Stimulated activated CD8-positive, alpha-beta memory T cell treated with anti-CD3 and anti-CD28 coated beads, Interleukin-4, amount 100 ng/mL, for 4 hours (primary cell): ENCODE measurements at places on chromosomes 2 and 18.

GRCh38 chr2:128280158-128280871 lies 38.4 kb downstream of the HS6ST1 start:
- DNase-seq, result no peak

DNA sequence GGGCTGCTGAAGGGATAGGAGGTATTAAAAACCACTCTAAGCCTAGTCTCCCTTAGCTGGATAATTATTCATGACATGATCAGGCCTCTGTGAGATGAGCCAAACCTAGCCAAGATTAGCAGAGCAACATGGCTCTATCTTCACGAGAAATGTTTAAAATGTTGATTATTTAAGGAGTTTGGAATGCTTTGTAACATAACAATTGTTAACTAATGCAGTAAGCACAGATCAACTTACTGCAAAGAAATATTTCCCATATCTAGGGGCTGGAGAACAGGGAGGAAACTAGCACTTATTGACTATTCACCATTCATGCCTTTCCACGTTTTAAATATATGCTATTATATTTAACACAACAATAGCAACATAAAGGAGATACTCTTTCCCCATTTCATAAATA lies 833.7 kb upstream of the CHAC2 start:
- DNase-seq, result no peak

DNA sequence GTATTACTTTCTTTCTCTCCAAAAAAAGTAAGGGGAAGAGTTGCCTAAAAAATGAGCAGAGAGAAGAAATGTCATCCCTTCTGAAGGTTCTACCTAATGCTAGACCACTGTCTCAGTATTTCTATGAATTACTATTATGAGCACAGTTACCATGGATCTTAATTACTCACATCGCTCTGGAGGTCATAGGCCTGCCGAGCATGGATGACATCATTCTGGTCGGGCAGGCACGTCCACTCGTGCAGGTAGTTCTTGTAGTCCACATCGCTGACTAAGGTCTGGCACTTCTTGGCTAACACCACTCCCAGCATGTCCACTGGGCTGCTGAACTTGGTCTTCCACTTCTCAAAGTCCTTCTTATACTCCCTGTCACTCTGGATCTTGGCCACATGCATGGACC lies 106.9 kb downstream of the NEB start:
- DNase-seq, result no peak

GRCh38 chr2:155178921-155179320 lies 480.4 kb downstream of the KCNJ3 start:
- no peak for DNase-seq

DNA sequence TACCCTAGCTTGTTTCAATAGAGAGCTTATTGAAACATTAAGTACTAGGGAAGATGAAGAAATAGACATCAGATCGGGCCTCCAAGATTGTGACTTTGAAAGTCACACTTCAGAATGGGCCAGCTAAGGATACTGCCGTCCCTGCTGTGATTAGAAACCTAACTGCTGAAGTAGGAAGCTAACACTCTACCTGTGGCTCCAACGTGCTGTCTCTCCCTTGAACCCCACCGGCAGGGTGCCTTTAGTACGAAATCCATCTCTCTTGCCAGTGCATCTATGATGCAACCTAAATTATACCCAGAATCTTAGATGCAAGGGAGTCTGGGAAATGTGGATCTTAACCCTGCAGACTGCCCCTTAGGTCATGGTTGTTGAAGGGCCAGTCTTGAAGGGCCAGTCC lies 78.6 kb downstream of the OXER1 start:
- no peak for DNase-seq

- DNase-seq, result no peak
These were observed 235.9 kb downstream of the SETBP1 start for GRCh38 chr18:44916429-44917207.
